Stimulated activated CD4-positive, alpha-beta T cell treated with anti-CD3 and anti-CD28 coated beads, Interleukin-4, amount 100 ng/mL, for 48 hours (primary cell): ENCODE measurements at places on chromosomes 4 and X.
A peak's percentile ranks its signal among the peaks of the same experiment; 100 is the strongest.

GRCh38 chrX:49192722-49193328, 6.7 kb upstream of the PRICKLE3 start:
- DNase-seq = no peak

DNA sequence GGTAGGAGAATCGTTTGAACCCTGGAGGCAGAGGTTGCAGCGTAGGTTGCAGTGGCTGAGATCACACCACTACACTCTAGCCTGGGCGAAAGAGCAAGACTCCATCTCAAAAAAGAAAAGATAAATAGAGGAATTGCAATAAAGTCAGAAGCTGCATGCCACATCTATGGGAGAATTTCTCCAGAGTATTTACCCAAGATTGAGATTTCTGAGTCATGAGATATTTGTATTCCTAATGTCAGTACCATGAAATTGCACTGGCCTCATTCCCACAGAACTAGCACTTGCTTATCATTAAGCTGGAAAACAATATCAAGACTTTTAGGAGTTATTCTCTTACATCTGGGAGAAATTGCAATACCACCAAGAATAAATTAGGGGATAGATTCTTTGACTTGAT, 37.4 kb downstream of the ASIC5 start:
- no peak for DNase-seq

GRCh38 chr4:102696758-102697157, 64.0 kb downstream of the MANBA start:
- DNase-seq = no peak

- DNase-seq = no peak
Measured at GRCh38 chrX:17567187-17567586, 170.1 kb upstream of the SCML1 start.

DNA sequence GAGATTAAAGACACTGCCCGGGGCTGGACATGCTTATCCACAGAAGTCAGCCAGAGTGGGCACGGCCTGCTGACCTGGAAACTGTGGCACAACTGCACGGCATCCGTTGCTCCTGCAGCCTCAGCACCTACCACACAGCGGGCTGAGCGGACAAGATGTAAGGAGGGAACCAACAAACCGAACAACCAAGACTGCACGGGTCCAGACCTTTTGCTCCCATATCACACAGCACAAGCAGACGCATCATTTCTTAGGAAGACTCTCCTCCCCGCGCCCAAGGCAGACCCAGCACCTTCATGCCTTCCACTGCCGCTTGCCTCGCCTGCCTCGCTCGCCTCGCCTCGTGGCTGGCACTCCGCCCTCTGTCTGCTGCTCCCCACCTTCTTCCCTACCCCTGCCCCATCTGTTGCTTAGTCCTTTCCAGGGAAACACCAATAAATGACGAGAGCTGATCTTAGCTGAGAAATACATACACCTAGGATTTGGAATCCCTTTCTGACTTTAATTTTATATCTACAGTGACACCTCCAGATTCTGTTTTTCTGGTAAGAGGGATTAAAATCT, 79.0 kb downstream of the AFAP1 start:
- DNase-seq = no peak

DNA sequence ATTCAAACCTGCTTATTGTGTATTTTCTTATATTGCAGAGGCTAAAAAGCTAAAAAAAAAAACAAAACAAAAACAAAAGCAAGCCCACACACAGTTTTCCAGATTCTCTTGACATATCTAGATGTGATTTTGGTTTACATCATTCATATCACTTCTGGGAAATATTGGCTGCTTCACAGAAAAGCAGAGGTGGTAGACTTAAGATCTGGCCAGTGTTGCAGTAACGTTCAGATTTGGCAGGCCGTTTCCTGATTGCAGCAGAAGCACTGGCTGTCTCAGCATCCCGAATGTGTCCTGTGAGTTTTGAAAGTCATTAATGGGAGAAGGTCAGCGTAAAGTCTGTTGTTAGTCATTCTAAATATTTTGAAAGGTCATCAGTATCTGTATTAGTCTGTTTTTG, 2062.0 kb downstream of the ARAP2 start:
- no peak for DNase-seq

DNA sequence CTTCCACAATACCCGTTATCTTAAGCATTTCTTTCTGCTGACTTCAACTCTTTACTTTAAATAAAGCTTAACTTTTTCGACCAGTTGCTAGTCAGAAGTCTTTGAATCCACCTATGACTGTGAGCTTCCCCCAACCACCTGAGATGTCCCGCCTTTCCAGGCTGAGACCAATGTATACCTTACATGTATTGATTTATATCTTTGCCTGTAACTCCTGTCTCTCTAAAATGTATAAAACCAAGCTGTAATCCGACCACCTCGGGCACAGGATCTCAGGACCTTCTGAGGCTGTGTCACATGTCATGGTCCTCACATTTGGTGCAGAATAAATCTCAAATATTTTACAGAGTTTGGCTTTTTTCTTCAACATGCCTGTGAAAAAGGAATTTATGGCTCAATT, 2.9 kb upstream of the TMEM164 start:
- DNase-seq = no peak

DNA sequence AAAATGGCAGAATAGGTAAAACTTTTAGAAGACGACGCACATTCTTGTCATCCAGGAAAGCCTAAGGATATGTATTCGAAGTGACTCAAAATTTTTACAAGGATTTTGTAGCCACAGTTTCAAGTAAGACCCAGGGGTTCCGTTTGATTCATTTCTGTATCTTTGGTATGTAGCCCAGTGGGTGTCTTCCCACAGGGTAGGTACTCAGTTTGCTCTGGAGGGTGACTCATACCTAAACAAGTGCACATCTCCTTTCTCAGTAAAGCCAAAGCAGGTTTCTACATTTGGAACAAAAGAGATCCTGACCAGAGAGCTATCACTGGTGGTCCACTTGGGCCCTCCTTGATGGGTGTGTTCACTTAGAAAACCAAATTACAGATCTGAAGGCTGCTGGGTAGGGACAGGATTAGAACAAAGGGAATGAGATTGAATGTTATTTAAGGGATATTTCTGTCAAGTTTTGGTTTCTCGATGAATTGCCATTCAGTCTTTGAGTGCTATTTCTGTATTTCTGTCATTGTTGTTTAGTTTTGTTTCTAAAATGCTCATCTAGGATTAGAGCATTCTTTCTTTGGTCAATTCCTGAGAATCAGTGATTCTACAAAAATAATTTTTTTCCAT, 56.1 kb downstream of the PLS3 start:
- no peak for DNase-seq

DNA sequence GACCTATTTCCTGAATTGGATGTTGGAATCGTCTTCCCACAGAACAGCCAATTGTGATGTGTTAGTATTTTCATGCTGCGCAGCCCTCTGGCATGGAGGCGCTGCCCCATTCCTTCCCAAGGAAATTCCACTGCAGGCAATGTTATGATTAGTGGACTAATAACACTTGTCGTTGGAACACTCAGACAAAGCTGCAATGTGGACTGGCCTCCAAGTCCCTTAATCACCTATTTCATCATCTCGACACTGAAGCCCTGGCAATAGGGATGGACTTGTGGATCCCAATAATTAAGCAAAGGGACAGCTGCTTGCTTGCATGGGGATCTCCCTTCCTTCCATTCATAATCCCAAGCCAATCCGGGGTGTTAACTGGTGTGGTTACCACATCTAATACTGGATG, 78.8 kb upstream of the PLAC1 start:
- no peak for DNase-seq

GRCh38 chrX:153460826-153461225, 9.6 kb downstream of the HAUS7 start:
- DNase-seq = peak; percentile 19

- DNase-seq = no peak
Measured at GRCh38 chr4:111618908-111619307, 526.3 kb upstream of the FAM241A start.

DNA sequence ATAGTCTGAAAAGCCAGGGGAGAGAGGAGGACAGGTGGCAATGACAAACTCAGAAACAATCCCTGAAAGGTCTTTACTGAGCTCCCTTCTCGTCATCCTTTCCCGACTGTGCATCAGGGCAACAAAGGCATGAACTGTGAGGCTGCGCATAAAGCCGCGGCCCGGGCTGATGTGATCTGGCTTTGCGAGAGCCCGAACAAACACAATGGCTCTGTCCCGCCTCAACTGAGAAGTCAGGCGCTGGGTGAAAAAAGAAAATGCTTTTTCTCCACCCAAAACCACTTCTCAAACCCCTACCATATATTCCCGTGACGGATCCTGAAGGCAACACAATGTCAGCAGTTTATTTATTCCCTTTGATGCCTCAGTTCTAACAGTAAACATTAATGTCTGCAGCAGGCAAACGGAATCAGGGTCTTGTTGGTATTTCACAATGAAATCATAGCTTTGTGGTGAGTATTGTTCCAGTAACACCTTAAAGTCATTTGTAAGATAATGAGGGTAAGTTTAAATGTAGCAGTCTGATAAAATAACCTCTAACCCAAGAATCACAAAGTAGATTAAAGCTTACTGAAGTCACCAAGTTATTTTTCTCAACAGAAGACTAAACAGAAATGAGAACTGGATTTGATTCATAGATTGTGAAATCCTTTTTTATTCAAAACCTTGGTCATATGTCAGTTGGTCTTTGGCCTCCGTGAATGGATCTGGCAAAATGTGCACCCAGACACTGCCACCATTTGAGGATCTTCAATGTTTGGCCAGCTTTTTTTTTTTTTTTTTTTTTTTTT, 67.4 kb downstream of the APBB2 start:
- DNase-seq = no peak

- DNase-seq = peak; percentile 31
Measured at GRCh38 chrX:109485470-109486340, 3.8 kb upstream of the GUCY2F start.

DNA sequence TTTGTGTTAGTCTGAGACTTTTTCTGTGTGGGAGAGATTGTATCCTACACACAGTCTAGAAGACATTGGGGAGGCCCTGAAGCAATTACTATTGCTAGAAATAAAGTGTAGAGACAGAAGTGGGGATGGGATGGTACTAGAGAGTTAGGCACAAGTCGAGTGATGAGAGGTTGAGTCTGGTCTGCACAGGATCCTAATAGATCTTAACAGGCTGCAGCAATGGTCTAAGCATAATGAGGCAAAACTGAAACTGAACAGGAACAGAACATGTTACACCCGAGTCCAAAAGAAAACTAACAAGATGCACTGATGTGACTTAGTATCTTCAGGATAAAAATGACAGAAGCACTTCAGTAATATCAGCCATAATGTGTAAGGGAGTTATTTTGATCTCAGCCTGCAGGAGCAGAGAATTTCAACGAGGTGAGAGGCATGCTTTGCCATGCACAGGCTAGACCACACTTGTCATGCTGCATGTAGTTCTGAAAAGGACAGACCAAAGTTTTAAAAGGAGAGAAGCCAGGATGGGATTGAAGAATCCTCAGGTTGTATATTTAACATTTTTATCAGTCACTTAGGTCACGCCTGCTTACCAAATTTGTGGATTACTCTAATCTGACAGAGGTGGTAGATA, 205.8 kb upstream of the BOD1L1 start:
- no peak for DNase-seq

GRCh38 chr4:5759236-5760075, 48.5 kb downstream of the EVC start:
- no peak for DNase-seq

DNA sequence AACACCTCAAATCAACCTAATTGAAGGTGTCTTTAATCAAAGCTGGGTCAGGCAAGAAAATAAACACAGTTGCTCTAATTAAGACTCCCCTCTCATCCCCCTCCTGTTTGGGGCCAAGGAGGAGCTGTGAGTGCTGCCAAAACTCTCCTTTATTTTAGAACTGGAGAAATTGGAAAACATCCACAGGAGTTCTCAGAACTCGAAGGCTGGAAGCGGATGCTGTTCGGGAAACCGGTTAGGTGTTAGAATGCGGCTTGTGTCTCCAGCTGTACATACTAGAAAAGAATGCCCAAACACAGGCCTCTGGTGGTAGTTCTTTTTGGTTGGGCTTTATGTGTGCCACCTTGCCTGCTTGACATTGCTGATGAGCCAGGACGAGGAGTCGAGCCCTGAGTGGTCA, 118.2 kb downstream of the GPR143 start:
- DNase-seq = no peak

DNA sequence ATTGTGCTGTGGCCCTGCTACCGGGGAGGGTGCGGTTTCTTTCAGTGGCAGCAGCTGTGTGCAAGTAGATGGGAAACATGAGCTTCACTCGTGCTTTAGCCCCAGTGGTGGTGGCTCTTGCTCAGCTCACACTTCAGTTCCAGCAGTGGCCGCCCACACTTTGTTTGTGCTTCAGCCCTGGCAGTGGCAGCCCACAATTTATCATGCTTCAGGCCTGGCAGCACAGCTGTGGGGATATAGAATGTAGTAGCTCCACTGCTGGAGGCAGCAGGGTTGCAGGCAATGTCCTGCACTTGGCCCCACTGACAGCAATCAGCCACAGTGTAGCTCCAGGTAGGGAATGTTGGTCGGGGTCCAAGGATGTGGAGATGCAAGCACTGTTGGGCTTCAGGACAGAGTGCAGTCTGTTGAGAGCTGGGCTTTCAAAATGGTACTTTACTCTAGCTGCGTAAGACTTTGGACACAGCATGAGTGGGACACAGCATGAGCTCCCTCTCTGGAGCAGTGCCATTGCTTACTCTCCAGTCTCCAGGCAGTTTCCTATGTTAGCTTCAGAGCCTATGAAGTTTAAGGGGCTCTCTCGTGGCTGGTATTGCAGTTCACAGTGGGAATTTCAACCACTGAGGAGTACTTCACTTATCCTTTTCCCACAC, 413.1 kb downstream of the PDGFC start:
- DNase-seq = no peak

- DNase-seq = no peak
Measured at GRCh38 chr4:148015058-148015457, 283.2 kb downstream of the ARHGAP10 start.

GRCh38 chr4:169024762-169025161, 14.7 kb upstream of the CBR4 start:
- no peak for DNase-seq

- peak; percentile 28 for DNase-seq
Measured at GRCh38 chrX:37746218-37746941, 33.5 kb upstream of the CYBB start.

DNA sequence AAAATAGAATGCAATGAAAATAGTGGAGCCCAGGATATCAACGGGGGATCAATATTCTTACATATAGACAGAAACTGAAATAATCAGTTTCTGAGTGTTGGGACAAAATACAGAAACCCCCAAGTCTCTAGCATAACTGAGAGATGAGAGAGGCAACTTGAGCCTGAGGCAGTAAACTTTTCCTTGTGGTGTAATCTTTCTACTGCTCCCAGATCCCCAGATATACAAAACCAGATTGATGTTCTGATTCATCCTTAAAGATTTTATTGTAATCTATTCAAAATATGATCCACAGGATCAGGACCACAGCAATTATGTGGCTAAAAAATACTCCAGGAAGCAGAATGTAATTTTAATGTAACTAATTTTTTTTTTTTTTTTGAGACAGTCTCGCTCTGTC, 2282.6 kb downstream of the ARAP2 start:
- no peak for DNase-seq
